ENCODE measurements at places on chromosomes 5 and 9.
A peak's percentile ranks its signal among the peaks of the same experiment; 100 is the strongest.

- DNase-seq = no peak
These were observed 130.2 kb downstream of the MED10 start for GRCh38 chr5:6248132-6248531.

DNA sequence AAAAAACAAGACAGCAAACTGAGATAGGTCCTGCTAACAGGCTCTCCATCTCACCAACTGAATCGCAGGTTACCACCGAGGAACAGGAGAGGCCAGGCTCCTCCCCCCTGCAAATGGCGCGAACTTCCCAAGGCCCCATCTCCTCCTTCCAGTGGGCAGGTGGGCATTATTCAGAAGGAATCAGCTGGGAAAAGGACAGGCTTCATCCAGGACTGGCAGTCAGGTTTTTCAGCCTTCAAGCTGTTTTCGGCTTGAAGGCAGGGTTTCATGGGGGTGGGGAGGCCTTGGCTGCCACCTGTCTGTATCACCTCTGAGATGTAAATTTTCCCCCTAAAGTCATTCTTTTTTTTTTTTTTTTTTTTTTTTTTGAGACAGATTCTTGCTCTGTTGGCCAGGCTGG, 79.4 kb downstream of the SFXN1 start:
- DNase-seq = no peak

GRCh38 chr9:74859786-74860185, 27.9 kb downstream of the TRPM6 start:
- DNase-seq = no peak

DNA sequence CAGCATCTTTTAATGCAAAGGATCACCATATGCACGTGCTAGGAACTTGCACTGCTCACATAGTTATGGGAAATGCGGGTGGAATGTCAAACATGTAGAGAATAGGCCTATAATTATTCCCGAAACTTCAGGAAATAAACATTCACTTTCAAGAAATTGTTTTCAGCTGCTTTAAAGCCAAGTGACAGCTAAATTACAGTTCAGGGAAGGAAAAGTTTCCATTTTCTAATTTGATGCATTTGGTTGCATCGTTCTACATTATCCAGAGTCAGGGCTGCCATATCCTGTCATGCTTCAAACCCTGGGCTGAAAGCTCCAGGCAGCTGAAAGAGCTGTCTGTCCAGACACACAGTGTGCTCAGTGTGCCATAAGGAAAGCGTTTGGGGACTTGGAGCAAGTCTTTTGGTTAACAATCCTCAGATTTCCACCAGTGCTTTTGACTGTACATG, 518.1 kb downstream of the CSNK1G3 start:
- no peak for DNase-seq

- no peak for DNase-seq
These were observed 29.5 kb upstream of the TGFBR1 start for GRCh38 chr9:99075246-99075912.

DNA sequence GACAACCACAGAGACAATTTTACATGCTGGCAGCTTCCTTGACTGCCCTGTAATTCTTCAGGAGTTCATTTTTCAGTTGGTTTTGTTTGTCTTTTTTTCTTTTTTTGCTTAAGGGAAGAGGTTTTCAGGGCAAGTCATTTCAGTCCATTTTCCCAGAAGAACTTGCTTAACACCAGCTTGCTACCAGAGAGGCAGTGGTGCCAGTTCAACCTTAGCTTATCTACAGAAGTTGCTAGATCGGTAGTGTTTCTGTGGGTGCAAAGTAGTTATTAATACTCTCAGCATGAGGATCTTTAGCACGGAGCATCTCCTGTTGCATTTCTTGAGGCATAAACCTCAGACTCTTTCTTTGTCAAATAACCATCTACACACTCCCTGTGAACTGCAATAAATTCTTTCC, 1.1 kb downstream of the SPEF2 start:
- DNase-seq = no peak

DNA sequence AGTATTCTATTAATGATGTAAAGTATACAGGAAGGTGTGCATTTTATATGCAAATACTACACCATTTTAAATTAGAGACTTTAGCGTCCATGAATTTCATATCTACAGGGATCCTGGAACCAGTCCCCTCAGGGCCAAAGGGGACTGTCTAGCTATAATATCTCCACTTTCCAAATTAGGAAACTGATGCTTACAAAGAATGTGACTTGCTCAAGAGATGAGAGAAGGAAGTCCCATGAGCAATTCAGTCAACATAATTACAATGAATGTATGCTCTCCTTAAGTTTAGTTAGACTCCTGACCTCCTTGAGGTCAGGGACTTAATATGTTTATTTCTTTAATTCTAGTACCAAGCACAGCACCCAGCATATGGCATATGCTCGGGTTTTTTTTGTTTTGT, 23.7 kb downstream of the NIPBL start:
- DNase-seq = no peak

GRCh38 chr5:19044931-19045695, 942.9 kb downstream of the CDH18 start:
- no peak for DNase-seq

DNA sequence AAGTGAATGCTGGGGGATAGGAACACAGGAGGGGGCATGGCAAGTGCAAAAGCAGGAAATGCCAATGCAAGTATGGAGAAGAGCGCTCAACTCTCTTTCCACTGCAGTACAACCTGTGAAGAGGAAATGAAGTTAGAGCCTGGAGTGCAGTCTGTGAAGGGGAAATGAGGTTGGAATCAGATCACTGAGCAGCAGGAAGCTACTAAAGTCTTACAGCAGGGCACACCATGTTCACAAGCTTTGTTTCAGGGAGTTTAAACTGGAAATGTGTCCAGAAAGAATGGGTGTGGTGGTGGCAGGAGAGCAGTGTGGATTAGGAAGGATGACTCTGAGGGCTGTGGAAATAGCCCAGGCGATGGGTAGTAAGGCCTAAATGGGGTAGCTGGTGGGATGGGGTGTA, 15.4 kb downstream of the ARHGEF37 start:
- DNase-seq = no peak

DNA sequence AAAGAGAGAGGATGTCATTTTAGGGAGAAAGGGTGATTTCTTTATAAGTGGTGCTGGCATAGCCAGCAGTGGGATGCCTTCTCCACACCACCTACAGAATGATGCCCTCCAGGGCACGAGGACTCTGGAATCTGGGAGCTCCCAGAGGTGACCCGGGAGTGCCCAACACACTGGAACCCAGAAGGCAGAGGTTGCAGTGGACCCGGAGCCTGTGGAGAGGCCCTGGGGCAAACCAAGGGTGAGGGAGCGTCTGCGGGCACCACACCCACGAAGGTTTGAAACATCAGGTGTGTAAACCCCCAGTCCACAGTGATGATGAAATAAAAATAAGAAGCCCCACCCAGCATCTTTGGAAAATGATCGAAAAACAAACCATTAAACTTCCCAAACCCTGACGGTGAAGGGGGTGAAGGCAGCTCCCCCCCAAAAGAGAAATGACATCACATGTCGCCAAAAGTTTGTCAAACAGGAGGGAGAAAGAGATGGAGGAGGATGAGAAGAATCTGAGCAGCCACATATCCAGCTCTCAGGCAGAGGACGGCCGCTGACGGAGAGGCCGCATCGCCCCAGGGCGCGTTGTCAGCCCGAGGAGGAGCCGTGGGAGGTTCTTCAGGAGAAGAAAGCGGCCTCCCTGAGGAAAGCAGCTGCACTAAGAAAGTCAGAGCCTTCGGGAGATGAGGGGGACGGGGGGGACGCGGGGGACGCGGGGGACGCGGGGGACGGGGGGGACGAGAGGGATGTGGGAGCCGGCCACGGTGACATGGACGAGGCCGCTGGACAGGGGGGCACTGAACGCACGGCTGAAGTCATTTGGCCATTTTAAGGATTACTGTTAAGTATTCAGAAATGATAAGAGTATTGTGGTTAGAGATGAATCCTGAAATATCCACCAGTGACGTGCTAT, 43.1 kb upstream of the NSMF start:
- no peak for DNase-seq

DNA sequence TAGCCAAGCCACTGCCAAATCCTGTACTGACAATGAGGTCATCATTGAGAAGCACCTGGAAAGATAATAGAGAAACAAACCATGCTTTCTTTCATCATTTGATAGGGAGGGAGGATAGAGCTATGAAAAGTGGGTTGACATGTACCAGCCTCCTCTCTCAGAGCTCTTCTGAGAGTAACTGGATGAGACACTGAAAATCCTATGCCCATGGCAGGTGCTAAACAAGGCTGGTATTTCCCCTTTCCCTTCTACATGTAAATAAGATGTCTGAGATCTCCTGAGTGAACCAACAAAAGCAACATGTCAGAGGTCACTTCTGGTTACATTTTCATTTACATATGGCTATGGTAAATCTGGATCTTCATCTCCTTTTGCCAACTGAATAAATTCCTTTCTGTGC, 45.3 kb upstream of the TRAF1 start:
- DNase-seq = no peak

GRCh38 chr9:104775574-104775936, 11.6 kb downstream of the NIPSNAP3B start:
- no peak for DNase-seq

GRCh38 chr9:112750764-112751055, 150 bp downstream of the SNX30 start:
- DNase-seq = no peak

DNA sequence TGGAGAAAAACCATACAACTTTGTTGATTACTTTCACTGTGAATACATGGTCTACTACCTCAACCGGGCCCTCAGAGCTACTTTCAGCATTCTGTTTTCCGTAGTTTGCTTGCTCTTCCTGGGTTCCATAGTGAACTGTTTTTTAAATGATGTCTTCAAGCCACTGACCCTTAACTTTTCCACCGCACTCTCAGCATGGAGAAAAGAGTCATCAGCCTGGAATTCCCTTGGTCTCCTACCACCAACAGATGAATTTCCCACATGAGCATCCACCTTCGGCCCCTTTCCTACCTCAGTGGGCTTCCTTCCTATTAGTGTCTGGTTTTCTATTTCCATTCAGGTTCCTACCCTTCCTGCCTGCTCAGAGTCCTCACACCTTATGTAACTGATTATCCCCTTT, 135.9 kb upstream of the ADAMTSL1 start:
- DNase-seq = no peak

- no peak for DNase-seq
These were observed 204.4 kb upstream of the TRIM32 start for GRCh38 chr9:116482740-116483139.

- no peak for DNase-seq
These were observed 439.6 kb upstream of the PTGER4 start for GRCh38 chr5:40240111-40240510.

DNA sequence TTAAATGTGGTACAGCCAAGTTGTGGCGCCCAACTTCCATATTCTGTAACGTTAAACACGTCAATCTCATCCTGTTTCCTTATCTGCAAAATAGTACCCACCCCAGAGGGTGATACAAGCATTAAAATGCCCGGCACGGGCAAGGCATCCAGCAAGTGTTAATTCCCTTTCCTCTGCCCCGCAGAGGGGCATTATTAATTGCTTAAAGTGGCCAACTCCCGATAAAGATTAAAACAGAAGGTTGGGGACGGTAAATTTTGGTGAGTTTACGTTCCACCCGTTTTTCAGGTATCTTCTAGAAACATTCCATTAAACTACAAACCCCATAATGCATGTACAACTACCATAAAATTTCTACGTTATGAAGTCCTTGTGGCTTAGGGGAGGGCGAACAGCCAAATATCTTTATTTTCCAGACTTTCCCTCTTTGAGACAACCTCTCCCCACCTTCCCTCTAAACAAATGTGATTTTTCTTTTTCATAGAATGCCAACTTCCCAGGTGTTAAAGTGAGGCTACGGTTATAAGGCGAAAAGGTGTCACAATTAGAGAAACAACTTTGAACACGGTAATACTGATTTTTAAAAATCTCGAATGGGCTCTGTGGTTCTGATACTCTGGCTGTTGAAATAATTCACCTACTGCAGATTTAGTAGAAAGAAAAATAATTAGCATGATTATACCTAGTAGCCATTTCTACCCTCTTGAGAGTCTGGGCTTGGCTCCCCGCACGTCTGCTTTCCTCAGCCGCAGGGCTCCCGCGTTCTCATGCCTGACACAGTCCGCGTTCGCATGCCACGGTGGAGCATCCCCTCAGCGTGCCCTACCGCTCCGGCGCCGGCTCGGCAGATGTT, 1.2 kb upstream of the GPBP1 start:
- DNase-seq = no peak

DNA sequence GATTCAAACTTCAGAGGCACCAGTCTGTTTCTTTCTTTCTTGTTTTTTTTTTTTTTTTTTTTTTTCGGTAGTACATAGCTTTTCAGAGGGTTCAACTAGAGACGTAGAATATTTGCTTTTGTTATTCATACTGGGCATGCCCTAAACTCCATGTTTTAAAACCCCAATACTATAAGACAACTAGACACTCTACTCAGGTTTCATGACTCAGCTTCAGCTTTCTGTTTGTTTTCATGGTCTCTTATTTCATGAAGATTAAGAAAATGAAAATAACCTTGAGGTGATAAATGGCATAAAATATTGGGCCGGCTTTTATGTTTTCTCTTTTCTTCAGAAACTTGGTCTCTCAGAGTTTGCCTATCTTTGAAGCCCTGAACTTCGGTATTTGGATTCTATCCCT, 2126.3 kb upstream of the ACO1 start:
- no peak for DNase-seq

GRCh38 chr5:63085561-63085960, 506.9 kb downstream of the LRRC70 start:
- DNase-seq = no peak

GRCh38 chr5:137272831-137273230, 226.3 kb downstream of the SPOCK1 start:
- DNase-seq = no peak

- DNase-seq = no peak
These were observed 30.6 kb downstream of the CLINT1 start for GRCh38 chr5:157828105-157828943.

DNA sequence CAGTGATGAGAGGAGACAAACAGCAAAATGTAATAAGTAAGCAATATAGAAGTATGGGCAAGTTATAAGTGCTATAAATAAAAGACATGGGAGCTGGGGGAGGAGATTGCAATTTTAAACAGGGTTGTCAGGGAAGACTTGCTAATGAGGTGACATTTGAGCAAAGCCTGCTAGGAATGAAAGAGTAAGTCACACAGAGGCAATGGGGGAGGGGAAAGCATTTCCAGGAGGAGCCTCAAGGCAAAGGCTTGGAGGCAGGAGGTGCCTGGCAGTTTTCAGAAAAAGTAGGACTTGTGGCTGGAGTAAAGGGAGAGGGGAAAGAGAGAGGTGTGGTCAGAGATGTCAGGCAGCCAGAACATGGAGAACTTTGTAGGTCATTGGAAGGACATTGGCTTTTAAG, 124.4 kb upstream of the NMUR2 start:
- no peak for DNase-seq

GRCh38 chr5:124252191-124252638, 494.2 kb downstream of the ZNF608 start:
- no peak for DNase-seq

DNA sequence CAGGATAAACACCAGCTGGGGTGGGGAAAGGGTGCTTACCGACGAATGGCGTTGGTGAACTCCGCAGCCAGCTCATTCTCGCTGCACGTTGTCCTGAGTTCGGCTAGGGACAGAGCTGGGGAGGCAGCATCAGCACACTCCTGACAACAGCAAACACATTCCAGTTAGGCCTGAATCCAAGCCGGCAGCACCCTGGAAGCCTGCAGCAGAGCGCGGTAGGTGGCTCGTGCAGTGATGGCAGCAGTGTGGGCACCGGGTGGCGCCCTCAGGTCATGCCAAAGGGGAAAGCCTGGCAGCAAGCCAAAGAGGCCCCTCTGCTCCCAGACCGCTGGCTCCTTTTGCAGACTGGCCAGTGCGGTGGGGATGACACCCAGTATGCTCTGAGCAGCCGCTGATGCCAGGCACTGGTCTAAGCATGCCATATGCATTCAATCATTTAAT, 66.9 kb downstream of the DCP2 start:
- peak; percentile 90 for DNase-seq
